ENCODE measurements at places on chromosomes 16 and 17.

DNA sequence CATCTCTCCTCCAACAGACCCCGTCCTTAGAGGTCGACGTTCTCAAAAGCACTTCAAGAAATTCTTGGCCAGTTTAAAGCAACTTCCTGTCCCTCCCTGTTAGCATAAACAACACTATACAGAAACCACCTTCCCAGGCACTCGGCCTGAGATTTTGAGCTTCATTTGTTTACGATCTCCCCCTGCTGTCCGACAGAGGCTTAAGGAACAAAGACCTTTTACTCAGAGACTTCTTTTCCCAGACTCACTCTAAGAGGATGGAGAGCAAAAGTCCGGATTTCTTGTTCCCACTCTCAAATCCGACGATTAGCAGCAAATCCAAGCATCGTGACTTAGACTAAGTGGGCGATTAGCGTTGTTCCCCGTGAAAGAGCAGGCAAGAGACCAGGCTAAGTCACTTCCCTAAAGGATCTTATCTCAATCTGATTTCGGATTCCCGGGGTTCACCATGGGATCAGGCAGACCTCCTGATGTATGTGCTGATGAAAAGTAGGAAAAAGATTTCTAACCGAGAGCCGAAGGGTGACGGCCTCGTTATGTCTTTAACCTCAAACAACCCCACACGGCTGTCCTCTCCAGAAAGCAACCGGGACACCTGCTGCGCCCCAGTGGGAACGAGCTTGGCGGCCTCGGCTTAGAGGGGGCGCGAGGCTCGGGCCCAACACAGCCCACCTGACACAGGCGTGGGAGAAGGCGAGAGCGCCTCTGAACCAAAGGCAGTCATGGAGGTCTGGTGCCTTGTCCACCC is 598 bp downstream of the INPP5K start:
- no peak for DNase-seq

GRCh38 chr17:8503368-8503767 is 67.7 kb downstream of the NDEL1 start:
- DNase-seq = no peak

DNA sequence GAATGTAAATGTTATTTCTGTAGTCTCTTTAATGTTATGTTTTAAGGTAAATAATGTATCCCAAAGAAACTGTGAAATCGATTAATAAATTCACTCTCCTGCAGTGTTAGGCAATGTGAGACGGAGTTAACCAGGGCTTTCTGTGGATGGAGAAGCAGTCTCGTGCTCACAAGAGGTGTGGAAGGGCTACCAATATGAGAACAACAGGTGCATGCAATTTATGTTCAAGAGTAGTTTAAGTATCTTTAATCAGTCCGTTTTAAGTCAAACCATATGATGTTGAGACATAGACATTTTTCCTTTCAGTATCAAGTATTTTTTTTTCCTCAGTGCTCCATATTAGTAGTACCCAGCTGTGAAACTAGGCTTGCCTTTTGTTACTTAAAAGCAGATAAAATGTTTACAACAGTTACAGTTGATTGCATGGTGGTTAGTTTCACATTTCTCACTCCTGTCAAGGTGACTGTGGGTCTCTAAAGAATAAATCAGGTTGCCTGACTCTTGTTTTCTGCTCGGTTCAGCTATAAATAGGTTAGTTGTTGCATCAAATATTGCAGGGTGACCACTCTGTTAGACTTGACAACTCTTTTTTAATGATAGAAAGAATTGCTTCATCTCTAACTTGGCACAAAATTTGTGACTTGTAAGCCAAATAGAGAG is 54.4 kb downstream of the COX10 start:
- no peak for DNase-seq

DNA sequence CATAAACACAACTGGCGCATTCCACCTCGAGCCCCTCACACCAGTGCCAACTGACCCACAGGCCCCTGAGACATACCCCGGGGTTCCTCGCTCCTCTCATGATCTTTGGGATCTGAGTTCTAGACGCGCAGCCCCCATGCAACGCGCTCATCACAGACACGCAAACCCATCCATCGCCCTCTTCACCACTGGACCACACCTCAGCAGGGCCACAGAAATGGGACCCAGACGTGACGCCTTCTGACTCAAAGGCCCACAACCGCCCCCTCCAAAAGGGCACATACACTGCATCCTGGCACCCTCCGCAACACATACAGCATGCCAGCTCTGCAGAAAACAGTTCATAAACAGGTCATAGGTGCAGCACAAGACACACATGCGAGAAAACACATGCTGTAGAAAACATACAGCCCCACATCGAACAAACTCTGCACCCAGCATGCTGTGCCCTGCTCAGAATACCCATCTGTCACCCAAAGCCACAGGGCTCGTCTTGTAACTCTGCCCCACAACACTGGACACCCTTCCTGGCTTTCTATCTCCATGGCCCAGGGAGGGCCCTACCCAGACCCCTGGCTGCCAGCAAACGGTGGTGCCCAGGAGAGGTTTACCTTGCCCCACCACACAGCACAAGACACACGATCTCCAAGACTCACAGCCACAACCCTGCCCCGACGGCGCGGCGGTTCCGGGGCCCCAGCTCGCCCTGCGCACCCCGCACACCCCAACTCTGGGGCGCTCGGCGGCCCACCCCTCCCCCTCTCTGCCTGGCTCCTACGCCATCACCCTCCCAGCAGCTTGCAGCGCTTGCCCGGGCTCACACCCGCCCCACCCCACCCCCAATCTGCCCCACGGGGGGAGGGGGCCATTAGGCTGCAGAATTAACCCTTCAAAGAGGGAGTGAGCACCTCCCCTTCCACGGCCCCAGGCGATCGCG is 887 bp downstream of the ZBTB4 start:
- no peak for DNase-seq

DNA sequence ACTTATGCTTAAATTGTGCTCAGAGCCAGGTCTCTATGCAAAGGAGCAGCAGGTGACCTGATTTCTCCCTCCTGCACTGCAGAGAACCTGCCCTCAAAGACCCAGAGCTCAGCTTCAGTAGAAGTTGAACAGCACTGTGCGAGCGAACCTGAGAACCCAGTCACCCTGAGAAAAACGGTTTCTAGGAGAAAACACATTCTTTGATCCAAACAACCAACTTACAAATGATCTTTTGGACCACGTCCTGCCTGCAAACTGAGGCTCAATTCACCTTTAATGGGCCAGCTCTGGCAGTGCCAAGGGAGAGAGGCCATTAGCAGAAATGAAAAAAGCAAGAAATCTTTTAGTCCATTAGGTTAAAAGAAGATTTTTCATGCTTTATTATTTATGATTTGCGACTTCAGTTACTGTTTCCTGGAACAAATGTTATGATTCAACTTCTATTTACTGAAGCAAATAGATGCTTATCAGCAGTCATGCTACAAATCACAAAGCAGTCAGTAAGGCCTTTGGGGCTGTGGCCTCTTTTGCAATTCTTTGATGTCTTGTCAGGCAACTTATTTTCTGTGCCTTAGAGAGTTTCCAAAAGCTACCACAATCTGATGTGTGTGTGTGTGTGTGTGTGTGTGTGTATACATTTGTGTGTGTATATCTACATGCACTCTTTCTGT is 65.7 kb upstream of the LRRC37A3 start:
- no peak for DNase-seq
